ENCODE measurements at places on chromosomes 12 and 14.
A peak's percentile ranks its signal among the peaks of the same experiment; 100 is the strongest.

DNA sequence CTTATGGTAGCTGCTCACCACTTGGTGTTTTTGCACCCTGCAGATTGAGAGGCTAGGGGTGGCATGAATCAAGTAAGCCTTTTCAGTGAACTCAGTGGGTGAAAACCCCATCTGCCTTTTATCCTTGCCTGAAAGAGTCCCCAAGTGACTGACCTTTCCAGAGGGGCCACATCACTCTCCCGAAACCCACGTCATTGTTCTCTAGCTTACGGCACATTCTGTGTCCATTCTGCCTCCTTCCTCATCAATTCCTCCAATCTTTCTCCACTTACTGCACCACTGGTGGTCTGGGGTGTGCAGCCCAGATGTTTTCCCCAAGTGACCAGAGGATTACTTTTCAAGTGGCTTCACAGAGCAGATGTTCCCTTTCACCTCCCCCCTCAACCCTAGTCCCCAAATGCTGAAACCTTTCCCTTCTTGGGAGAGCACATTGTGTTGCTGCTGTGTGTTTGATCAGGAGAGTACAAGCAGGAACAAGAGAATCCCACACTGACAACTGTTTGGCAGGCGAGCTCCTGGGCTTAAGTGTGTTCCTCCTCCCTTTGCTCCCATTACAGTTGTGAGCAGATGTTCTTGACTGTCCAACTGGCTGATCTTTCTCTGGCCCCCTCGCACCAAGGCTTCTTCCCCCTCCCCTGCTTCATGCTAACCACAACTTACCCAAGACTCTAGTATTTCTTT lies 138.0 kb upstream of the IGF1 start:
- DNase-seq, result no peak

DNA sequence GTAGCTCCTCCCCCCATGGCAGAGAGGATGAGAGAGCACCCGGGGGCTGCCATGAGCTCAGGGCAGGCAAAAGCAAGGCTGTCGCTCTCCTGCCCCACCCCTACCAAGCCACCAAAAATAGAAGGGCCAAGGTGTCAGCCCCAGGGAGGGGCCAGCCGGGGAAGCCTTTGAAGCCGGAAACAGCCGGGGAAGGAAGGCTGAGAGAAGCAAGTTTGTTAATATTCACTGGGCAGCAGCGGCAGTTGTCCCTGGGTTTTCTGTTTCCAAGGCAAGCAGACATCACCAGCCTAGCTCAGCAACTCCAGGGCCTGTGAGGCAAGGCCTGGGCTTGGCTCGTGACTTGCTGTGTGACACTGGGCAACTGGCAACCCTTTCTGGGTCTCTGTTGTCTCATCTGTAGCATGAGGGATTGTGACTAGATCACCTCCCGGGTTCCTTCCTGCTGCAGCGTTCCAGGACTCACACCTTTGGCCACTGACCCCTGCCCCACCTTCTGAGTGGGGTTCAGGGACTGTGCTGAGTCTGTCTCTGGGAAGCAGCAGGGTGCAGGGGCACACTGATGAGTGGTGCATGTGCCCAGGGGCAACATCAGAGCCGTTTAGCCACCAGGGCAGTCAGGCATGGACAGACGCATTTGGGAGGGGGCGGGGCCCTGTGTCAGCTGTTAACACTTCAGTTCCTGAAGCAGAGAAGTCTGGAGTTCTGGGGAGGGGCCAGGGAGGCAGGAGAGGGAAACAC lies 24.3 kb downstream of the SYNDIG1L start:
- DNase-seq, result no peak

DNA sequence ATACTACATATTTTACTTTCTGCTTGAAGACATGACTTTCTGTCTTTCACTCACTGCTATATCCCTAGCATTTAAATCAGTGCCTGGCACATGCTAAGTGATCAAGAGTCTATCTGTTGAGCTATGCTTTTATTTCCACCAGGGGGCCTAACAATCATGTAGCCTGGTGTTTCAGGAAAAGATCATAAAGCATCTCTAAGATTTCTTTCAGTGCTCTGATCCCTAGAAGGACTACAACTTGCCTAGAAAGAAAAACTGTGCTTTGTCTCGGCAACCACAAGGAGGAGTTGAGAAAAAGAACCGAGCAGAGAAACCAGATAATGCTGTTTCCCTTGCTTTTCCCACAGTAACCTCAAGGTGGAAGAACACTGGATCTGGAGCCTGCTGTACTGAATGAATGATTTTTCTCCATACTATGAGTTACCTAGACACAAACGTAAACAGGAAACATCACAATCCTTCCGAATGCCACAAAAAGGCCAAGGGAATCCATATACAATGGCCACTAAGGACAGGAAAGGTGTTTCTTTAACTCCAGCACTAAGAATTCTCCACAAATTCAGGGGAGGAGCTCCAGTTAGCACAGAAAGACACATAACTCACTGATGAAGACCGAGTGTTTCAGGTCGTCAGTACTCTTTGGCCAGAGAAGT lies 1.2 kb downstream of the CRY1 start:
- DNase-seq, result peak; percentile 33

DNA sequence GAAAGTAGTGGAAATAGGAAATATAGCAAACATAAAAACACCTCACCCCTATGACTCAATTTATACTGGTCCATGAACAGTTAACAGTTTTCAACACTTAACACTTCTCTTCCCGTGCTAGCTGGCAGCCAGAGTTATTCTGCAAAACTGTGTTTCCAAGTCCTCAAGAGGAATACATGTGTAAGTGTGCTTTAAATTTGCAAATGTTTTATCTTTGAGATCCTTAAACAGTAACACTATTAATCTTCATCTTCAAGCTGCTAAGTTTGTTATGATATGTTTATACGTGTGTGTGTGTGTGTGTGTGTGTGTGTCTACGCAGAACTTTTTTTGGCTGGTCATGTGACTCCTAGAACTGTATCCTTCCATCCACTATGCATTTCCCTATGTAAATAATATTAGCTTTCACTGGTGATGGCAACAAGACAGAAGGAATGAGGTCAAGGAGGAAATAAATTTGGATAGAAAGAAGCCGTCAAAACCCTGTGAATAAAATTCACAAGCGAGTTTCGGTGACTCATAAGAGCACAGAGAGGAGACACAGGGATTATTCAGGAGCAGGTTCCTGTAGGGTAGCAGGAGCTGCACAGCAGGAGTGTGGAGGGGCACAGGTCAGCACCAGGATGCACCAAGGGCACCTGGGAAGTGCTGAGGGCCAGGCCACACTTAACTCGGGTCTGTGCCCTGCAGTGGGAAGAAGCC lies 105.9 kb upstream of the ETV6 start:
- no peak for DNase-seq

GRCh38 chr14:102922490-102923200 lies at the start of gene AMN:
AMN (plus strand) TSS chr14:102922663; CDS start chr14:102922689, 26 bp downstream.
- no peak for DNase-seq

- no peak for DNase-seq
Measured at GRCh38 chr14:95326987-95327386, 7.3 kb upstream of the CLMN start.

GRCh38 chr12:6575648-6576047 lies 7.6 kb upstream of the NOP2 start:
- no peak for DNase-seq

GRCh38 chr12:130944878-130945277 lies 8.8 kb upstream of the ADGRD1 start:
- DNase-seq, result no peak

DNA sequence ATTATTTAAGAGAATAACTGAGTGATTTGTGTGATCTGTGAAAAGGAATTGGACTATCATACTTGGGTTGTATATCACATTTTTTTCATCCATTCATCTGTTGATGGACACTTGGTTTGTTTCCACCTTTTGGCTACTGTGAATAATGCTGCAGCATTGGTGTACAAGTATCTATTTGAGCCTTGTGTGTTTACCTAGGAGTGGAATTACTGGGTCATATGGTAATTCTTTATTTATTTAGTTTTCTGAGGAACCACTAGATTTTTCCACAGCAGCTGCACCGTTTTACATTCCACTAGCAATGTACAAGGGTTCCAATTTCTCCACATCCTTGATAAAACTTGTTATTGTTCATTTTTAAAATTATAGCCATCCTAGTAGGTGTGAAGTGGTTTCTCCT lies 56.1 kb downstream of the APAF1 start:
- DNase-seq, result no peak

- DNase-seq, result no peak
Measured at GRCh38 chr12:11635341-11635740, 14.1 kb upstream of the ETV6 start.

- no peak for DNase-seq
Measured at GRCh38 chr12:50402264-50403000, 1.7 kb downstream of the LARP4 start.

DNA sequence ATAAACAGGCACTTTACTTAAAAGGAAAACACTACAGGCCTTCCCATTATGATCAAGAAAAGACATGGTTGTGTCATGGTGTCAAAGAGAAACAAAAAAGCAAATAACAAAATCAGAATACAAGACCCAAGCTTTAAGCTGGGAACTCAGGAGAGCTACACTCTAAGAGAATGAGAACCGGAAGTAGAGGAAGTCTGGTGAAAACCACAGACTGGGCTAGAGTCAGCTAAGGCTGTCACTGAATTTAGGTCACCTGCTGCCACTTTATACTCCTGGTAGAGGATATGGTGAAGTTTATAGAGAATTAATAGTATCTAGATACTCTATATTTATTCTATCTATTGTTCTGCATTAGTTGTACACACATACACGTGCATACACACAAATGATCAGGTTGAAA lies 971.7 kb downstream of the FLRT2 start:
- DNase-seq, result peak; percentile 2

DNA sequence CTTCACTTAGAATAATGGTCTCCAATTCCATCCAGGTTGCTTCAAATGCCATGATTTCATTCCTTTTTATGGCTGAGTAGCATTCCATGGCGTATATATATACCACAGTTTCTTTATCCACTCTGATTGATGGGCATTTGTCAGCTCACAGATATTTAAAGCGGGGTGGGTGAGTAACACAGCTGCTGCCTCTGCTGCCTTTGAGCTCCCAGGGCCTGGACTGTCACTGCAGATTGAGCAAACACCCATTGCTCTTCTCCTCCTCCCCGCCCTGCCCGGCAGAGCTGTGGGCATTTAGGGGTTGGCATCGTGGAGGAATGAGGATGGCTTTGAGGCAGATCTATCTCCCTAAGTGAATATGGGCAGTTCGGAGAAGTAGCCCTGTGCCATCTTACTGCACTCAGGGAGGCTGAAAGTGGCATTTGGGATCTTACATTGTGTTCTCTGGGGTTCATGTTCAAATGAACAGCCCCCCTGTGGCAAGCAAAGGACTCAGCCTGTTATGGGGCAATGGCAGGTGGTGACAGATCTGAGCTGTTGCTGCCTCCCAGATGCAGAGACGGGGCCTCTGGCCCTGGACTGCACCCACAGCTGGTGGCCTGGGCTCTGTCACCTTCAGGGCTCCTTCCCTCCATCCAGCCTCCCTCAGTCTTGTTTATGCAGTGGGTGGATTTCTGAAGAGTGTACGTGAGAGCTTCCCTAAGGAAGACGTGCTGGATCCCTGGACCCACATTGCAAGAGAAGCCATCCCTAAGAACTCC lies 4.9 kb downstream of the RFLNA start:
- no peak for DNase-seq

- DNase-seq, result no peak
Measured at GRCh38 chr14:91059576-91060350, 678 bp downstream of the RPS6KA5 start.

- DNase-seq, result no peak
Measured at GRCh38 chr14:37060496-37061260, 111.7 kb downstream of the SLC25A21 start.
